Activated T-helper 17 cell treated with anti-CD3 and anti-CD28 coated beads, Interleukin-2, amount 50 U/mL, for 72 hours (primary cell): ENCODE measurements at places on chromosomes 5 and 9.

- ATAC-seq, result peak; percentile 29
Measured at GRCh38 chr5:35246900-35247647, 16.8 kb upstream of the PRLR start.

- no peak for ATAC-seq
Measured at GRCh38 chr9:135067096-135067710, 20.3 kb upstream of the OLFM1 start.

GRCh38 chr5:514673-515072 is 9.6 kb downstream of the SLC9A3 start:
- no peak for ATAC-seq

- ATAC-seq, result no peak
Measured at GRCh38 chr9:98120476-98120875, 1.5 kb upstream of the TRIM14 start.

GRCh38 chr9:129071526-129072126 is 9.3 kb upstream of the DOLPP1 start:
- no peak for ATAC-seq

- ATAC-seq, result no peak
Measured at GRCh38 chr9:124889006-124889405, 27.1 kb downstream of the ARPC5L start.

GRCh38 chr9:82438581-82438980 is 450.0 kb downstream of the SPATA31D1 start:
- no peak for ATAC-seq

DNA sequence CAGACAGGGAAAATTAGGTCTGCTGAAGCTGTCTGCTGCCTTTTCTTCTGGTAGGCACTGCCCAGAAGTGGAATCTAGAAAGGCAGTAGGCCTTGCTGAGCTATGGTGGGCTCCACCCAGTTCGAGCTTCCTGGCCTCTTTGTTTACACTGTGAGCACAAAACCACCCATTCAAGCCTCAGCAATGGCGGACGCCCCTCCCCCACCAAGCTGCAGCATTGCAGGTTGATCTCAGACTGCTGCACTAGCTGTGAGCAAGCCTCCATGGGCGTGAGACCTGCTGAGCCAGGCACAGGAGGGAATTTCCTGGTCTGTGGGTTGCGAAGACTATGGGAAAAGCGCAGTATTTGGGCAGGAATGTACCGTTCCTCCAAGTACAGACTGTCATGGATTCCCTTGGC is 18.5 kb downstream of the AGTPBP1 start:
- no peak for ATAC-seq
